ENCODE measurements at places on chromosomes 1 and 21.

DNA sequence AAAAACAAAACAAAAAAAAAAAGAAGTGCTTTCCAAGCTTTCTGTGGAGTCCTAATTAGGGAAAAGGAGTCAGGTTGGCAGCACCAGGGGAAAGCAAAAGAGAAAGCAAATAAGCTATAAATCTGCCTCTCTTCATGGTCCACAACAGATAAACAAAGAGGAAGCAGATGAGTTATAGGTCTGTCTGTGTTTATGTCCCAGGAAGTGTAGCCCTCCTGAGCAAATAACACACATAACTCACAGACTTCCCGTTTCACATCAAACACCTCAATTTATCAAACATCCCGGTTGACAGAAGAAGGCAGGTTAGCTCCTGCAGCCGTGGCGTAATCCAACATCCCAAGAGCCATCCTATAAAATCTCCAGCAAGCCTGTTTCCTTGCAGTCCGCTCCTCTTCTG, 5.6 kb upstream of the SLC2A5 start:
- DNase-seq, result no peak

GRCh38 chr1:192104852-192105251, 53.4 kb upstream of the RGS18 start:
- no peak for DNase-seq

- no peak for DNase-seq
Measured at GRCh38 chr1:175192111-175192629, 406 bp downstream of the KIAA0040 start.

GRCh38 chr1:202234331-202235002, 40.9 kb downstream of the LGR6 start:
- no peak for DNase-seq

- DNase-seq, result no peak
Measured at GRCh38 chr1:109770331-109771095, 6.8 kb upstream of the EPS8L3 start.

- no peak for DNase-seq
Measured at GRCh38 chr1:19313961-19314882, 2.1 kb downstream of the SLC66A1 start.

Data from activated CD4-positive, CD25-positive, alpha-beta regulatory T cell (primary cell).